ENCODE measurements at places on chromosomes 4 and X. TPM values are rescaled to one million over a fixed set of nuclear protein-coding genes. Genes with fewer than 3 reads are reported as not detected.

Gene ASB9
- not detected for total RNA-seq

- no peaks in the 10 kb centered on the region for H3K4me1 ChIP-seq
- no peak overlapping the region for H3K27ac ChIP-seq
- no peaks in the 10 kb centered on the region for H3K36me3 ChIP-seq
- no peaks in the 10 kb centered on the region for H3K27me3 ChIP-seq
Observed at GRCh38 chrX:122584981-122585380, 599.1 kb upstream of the GRIA3 start.

GRCh38 chr4:188439641-188440311 is 300.5 kb downstream of the TRIML1 start:
- H3K4me3 ChIP-seq: no peak overlapping the region
- no peaks in the 10 kb centered on the region for H3K36me3 ChIP-seq
- H3K27ac ChIP-seq: peak overlapping the region; percentile 53
- DNase-seq: peak; percentile 30

DNA sequence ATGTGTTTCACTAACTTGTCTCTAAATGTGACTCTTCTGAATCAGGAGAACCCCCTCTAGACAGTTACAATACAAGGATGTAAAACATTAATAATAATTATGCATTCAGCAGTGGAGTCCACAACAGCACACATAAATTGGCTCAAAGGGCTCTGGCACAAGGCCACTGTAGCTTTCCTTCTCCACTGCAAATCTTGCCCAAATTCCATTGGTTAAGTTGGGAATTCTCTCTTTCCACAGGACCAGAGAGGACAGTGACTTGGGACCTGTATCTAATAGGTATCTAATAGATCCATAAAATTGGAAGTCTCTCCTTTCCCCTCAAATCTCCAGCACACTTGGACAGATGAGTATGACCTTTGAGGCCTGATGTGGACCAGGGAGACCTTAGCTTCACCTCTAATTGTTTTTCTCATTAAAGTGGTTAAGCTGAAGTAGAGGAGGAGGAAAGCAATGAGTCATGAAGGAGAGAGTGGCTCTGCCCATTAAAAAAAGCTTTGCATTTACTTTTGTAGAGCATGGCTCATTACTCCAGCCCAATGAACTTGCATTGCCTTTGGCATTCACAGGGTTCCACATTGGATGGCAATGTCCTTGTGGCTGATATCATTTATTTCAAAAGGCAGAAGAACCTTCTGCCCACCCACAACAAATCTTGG is 72.3 kb upstream of the SH3RF1 start:
- H3K36me3 ChIP-seq: no peaks in the 10 kb centered on the region
- no peak overlapping the region for H3K4me3 ChIP-seq
- H3K4me1 ChIP-seq: peaks cover 42% of the 10 kb centered on the region
- DNase-seq: no peak

- no peaks in the 10 kb centered on the region for H3K36me3 ChIP-seq
- H3K4me3 ChIP-seq: no peak overlapping the region
- no peaks in the 10 kb centered on the region for H3K4me1 ChIP-seq
- H3K27me3 ChIP-seq: no peaks in the 10 kb centered on the region
Observed at GRCh38 chr4:53752124-53752523, 160.8 kb upstream of the LNX1 start.

DNA sequence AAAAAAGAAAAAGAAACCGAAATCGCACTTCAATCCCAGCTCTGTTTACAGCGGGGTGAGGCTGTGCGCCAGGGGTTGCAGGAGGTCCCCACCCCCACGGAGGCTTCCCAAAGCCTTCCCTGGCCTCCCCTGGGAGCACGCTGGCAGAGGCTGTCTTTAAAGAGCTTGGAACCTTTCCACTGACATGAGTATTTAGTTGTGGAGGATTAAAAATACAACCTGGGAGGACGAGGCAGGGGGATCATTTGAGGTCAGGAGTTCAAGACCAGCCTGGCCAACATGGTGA is 69.1 kb downstream of the PPP2R2C start:
- no peaks in the 10 kb centered on the region for H3K36me3 ChIP-seq
- H3K4me1 ChIP-seq: no peaks in the 10 kb centered on the region
- DNase-seq: peak; percentile 37
- H3K27me3 ChIP-seq: peaks cover 24% of the 10 kb centered on the region
- H3K4me3 ChIP-seq: no peak overlapping the region

GRCh38 chrX:3520982-3521381 is 174.5 kb upstream of the MXRA5 start:
- DNase-seq: no peak
- H3K27me3 ChIP-seq: no peaks in the 10 kb centered on the region
- peak overlapping the region; percentile 29 for H3K4me3 ChIP-seq
- H3K27ac ChIP-seq: peak overlapping the region; percentile 99

DNA sequence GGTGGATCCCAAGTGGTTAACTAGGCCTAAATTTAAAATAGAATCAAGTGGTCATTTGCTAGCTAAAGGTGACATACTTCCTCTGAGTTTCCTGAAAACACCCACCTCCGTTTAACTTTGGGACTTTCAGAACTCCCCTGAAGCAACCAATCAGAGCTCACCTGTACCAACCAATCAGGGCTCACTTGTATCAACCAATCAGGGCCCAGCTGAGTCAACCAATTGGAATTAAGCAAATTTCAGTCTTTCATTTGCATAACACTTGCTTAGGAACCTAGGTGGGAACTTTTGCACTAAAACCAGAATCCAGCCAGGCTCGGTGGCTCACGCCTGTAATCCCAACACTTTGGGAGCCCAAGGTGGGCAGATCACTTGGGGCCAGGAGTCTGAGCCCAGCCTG is 15.9 kb downstream of the GPC4 start:
- H3K27me3 ChIP-seq: peaks cover 3% of the 10 kb centered on the region
- no peaks in the 10 kb centered on the region for H3K4me1 ChIP-seq
- H3K27ac ChIP-seq: no peak overlapping the region
- no peaks in the 10 kb centered on the region for H3K36me3 ChIP-seq

DNA sequence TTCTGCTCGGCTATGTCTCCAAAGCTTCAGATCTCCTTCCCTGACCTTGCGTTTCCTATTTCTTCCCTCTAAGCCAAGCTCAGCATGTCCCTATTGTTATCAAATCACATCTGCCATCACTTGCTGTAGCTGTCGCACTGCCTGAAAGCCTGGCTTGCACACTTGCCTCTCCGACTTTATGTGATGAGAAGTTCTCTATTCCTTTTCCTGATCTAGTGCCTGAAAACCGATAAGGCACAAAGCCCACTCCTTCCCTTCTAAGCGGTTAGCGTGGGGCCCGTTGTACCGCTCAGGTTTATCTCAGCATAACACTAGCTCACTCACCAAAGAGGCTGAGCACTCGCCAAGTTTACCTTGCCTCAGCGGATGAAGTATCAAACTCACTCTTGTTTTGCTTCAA is 816 bp downstream of the NMU start:
- no peaks in the 10 kb centered on the region for H3K4me1 ChIP-seq
- DNase-seq: no peak
- no peaks in the 10 kb centered on the region for H3K36me3 ChIP-seq
- H3K4me3 ChIP-seq: no peak overlapping the region

DNA sequence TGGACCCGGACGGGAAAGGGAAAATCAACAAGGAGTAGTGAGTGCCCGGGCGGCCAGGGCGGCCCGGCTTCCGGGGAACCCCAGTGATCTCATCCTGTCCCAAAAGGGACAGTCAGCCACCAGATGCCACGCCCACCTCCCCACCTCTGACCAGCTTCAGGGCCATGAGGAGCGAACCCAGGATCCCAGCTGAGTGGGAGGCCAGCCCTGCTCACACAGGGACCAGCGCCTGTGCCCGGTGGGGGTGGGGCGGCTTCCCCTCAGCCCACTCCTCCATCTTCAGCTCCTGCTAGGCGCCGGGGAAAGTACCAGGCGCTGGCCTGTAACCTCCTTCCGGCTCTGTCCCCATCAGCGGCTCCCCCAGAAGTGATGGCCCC is 6.2 kb downstream of the MYL5 start:
- no peaks in the 10 kb centered on the region for H3K36me3 ChIP-seq
- peaks cover 12% of the 10 kb centered on the region for H3K4me1 ChIP-seq
- peak; percentile 95 for DNase-seq
- H3K4me3 ChIP-seq: peak overlapping the region; percentile 67
- H3K27ac ChIP-seq: no peak overlapping the region
- H3K27me3 ChIP-seq: no peaks in the 10 kb centered on the region

DNA sequence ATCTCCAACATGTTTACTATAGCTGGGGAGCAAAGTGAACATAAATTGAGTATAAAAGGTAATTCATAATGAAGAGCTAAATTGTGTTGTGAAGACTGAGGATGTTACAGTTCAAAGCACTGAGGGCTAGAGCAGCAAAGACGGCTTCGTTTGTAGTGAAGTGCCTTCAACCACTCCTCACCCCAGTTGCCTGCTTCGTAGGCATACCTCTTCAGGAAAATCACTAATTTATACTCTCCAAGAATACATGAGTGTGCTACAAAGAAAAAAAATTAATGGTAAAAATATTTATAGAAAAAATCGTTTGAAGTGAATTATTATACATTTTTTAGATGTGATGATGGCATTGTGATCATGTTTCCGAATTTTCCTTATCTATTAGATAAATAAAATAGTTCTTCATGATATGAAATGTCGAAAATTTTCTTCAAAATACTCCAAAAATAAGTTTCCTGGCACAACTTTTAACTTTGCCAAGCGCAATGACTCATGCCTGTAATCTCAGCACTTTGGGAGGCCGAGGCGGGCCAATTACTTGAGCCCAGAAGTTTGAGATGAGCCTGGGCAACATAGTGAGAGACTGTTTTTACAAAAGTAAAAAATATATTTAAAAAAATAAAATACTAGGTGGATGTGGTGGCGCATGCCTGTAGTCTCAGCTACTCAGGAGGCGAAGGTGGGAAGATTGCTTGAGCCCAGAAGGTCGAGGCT is 41.6 kb downstream of the ZFP42 start:
- no peak overlapping the region for H3K27ac ChIP-seq
- H3K4me1 ChIP-seq: no peaks in the 10 kb centered on the region
- no peaks in the 10 kb centered on the region for H3K36me3 ChIP-seq
- no peak overlapping the region for H3K4me3 ChIP-seq
- H3K27me3 ChIP-seq: no peaks in the 10 kb centered on the region
- DNase-seq: no peak

Gene SRPX
- total RNA-seq: 93.1 TPM

- H3K36me3 ChIP-seq: no peaks in the 10 kb centered on the region
- H3K4me3 ChIP-seq: no peak overlapping the region
- H3K4me1 ChIP-seq: no peaks in the 10 kb centered on the region
Observed at GRCh38 chr4:121339824-121340223, 41.0 kb downstream of the QRFPR start.

Gene SSX4B
- total RNA-seq: not detected

Gene NPY5R
- not detected for total RNA-seq

Gene MAGEC3
- total RNA-seq: not detected

GRCh38 chrX:27162496-27162895 is 300.6 kb downstream of the PPP4R3C start:
- no peaks in the 10 kb centered on the region for H3K4me1 ChIP-seq
- no peak overlapping the region for H3K27ac ChIP-seq
- no peaks in the 10 kb centered on the region for H3K27me3 ChIP-seq
- no peaks in the 10 kb centered on the region for H3K36me3 ChIP-seq
- H3K4me3 ChIP-seq: no peak overlapping the region

- DNase-seq: peak; percentile 78
- H3K27ac ChIP-seq: no peak overlapping the region
- peaks cover 22% of the 10 kb centered on the region for H3K27me3 ChIP-seq
Observed at GRCh38 chr4:8029689-8030088, 90.0 kb upstream of the AFAP1 start.

DNA sequence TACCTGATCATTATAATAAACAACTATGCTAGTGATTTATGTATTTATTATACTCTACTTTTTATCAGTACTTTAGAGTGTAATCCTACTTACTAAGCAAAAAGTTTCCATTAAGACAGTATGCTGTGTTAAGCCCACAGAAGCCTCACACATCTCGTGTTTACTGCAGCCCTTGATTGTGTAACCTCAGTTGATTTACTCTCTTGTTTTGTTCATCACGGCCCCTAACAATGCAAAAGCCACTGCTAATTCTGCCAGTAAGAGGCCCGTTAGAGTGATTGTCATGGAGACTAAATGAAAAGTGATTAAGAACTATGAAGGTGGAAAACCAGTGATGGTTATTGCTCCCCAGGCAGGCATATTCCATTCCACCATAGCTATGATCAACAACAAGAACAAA is 436.2 kb downstream of the SPOCK3 start:
- no peak overlapping the region for H3K4me3 ChIP-seq
- no peak overlapping the region for H3K27ac ChIP-seq
- DNase-seq: no peak
- H3K27me3 ChIP-seq: no peaks in the 10 kb centered on the region
- H3K4me1 ChIP-seq: no peaks in the 10 kb centered on the region

GRCh38 chr4:47337893-47338292 is 125.6 kb downstream of the COMMD8 start:
- peaks cover 3% of the 10 kb centered on the region for H3K4me1 ChIP-seq
- H3K27me3 ChIP-seq: no peaks in the 10 kb centered on the region
- DNase-seq: no peak
- no peak overlapping the region for H3K4me3 ChIP-seq

Gene HMX1
- total RNA-seq: not detected

Gene CCDC110
- total RNA-seq: 2.2 TPM

DNA sequence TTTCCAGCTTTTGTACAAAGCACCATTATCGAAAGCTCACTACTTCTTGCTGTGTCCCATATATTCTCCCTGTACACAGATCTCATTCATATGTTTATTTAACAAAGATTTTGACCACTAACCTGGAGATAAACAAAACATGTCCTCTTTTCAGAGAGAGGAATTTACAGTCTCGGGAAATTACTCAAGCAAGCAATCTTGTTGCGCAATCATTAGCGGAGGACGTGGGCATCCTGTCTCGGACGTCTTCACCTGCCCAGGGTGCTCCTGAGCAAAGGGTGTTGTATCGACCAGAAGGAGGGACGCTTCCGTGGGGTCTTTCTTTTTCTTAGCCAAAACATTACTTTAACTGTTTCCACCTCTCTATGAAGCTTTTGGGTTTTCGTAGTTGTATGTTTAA is 66.5 kb upstream of the CLCN4 start:
- H3K4me3 ChIP-seq: no peak overlapping the region
- H3K27me3 ChIP-seq: no peaks in the 10 kb centered on the region
- no peak overlapping the region for H3K27ac ChIP-seq
- H3K36me3 ChIP-seq: peaks cover 11% of the 10 kb centered on the region
- no peaks in the 10 kb centered on the region for H3K4me1 ChIP-seq
- DNase-seq: no peak

DNA sequence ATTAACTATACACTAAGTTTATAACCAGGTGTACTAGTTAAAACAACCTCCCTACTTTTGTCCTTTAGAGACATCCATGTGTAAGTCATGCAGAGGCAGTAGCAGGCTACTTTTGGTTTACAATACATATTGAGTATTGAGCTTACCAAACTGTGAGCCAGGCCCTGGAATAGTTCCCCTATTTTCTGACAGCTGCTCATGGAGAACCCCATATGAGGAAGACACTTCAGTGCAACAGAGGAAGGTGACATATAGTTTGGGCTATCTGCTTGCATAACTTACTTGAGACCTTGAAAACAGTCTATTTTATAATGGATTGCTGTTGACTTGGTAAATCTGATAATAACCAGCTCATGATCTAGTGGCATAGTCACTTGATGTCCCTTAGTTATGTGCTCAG is 190.5 kb downstream of the SH3BGRL start:
- DNase-seq: no peak
- H3K36me3 ChIP-seq: no peaks in the 10 kb centered on the region
- no peak overlapping the region for H3K27ac ChIP-seq
- no peak overlapping the region for H3K4me3 ChIP-seq
- H3K4me1 ChIP-seq: no peaks in the 10 kb centered on the region

Gene CENPVL2
- total RNA-seq: not detected

GRCh38 chr4:44162538-44163270 is 285.9 kb downstream of the KCTD8 start:
- DNase-seq: no peak
- H3K27ac ChIP-seq: no peak overlapping the region
- H3K4me1 ChIP-seq: no peaks in the 10 kb centered on the region
- H3K36me3 ChIP-seq: no peaks in the 10 kb centered on the region
- H3K27me3 ChIP-seq: no peaks in the 10 kb centered on the region

Gene ABCG2
- total RNA-seq: 0.59 TPM
